ENCODE measurements at places on chromosomes 3 and 15.

- no peak for DNase-seq
Observed at GRCh38 chr3:127215714-127216414, 22.9 kb downstream of the PRR23E start.

DNA sequence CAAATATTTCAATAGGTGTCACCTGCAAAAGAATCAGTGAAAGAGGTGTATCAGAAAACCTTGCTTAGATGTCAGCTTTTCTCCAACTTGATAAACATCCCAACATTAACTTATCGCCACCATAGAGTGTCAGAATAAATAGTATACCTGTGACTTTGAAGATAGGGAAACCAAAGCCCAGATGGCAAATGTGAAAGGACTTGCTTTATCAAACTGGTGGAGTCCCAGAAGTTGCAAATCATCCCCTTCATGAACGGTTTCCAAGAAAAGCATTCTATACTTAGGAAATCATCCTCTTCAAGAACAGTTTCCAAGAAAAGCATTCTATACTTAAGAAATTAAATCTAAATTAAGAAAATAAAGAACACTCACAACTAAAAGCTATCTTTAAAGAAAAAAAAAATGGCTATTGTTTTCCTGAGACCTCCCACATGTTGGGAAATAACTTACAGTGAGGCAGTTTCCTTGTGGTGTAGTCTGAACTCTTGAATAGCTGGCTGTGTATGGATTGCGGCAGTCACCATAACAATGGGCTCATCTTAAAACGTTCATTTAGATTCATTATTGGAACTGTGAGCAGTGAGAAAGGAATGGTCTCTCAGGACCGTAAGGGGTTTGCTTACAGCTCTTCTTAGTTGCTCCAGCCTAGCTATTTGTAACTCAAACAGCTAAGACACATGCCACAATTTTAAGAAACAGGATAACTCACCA lies 56.5 kb downstream of the GHSR start:
- DNase-seq: no peak

DNA sequence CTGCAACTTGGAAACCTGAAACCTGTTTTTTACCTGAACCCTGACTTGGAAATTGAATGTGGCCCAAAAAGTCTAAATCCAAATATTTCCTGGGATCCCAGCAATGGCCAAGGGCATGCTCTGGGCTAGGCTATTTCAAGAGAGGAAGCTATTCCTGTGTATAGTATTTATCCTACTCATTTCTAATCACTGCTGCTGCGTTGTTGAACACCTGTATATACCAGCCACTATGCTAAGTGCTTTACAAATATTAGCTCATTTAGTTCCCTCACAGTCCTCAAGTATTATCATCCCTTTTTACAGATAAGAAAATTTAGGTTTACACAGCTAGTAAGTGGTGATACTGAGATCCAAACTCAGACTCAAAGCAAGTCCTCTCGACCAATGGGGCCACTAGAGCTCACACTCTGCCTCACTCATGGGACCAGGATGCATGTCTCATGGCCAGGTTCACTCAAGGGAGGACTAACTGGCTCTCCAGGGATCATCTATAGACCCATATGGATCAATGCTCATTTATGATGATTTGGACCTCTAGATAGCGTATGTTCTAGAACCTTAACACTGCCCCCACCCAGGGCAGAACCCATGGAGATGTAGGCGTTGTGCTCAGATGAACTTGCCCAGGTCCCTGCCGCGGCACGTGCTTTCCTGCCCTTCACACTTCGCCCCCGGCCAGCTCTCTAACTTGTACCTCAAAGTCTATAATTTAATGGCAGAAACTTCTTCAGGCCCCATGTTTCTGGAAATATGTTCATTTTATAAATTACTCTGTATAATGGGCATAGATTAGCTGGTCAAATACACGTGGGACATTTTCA lies 2.6 kb upstream of the CCR4 start:
- no peak for DNase-seq

GRCh38 chr15:68574046-68574445 lies 4.7 kb upstream of the CORO2B start:
- DNase-seq: peak; percentile 15

DNA sequence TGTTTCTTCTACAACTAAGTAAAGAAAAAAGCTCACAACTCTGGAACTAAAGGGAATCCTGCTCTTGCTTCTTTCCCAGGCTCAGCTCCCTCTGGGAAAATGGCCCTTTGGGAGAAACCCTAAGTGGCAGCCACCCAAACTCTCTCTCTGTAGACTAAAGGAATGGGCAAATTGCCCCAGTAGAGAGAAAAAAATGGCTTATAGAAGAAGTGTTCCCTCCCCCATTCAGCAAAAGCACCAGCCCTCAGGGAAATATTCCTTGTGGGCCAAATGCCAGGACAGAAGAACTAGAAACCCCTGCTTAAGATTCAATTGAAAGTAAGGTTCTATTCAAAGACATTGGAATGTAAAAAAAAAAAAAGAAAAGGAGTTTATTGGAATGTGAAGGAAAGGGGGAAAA lies 603.7 kb upstream of the ALCAM start:
- DNase-seq: no peak

DNA sequence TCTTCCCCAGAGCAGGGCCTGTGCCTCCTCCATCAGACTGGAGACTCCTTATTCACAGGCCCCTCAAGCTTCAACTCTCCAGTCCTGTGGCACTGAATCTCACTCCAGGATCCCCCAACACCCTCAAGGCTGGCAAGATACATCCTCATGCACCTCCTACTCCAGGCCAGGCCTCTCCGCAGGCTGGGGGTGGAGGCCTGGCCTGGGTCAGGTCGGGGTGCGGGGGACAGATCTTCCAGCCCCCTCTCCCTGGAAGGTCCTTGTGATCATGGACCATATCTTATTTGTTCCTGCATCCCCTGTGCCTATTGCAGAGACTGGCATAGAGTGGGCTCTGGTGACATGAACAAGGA lies 147.3 kb downstream of the SMAD6 start:
- no peak for DNase-seq

DNA sequence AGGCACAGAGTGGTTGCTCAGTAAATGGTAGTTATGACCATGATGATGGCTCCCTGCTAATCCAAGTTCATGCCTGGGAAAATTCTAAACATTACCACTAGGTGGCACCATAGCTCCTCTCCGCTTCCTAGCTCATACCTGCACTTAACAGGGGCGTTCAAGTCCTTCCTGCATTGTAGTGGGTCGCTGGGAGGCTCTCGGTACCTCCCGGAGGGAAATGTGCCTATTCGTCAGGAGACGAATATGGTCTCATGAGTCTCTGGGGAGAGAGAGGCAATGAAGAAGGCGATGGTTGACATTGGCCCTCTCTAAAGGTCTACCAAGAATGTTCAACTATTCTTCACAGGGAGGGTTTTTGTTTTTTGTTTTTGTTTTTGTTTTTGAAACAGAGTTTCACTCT lies 10.9 kb downstream of the MESP1 start:
- no peak for DNase-seq

DNA sequence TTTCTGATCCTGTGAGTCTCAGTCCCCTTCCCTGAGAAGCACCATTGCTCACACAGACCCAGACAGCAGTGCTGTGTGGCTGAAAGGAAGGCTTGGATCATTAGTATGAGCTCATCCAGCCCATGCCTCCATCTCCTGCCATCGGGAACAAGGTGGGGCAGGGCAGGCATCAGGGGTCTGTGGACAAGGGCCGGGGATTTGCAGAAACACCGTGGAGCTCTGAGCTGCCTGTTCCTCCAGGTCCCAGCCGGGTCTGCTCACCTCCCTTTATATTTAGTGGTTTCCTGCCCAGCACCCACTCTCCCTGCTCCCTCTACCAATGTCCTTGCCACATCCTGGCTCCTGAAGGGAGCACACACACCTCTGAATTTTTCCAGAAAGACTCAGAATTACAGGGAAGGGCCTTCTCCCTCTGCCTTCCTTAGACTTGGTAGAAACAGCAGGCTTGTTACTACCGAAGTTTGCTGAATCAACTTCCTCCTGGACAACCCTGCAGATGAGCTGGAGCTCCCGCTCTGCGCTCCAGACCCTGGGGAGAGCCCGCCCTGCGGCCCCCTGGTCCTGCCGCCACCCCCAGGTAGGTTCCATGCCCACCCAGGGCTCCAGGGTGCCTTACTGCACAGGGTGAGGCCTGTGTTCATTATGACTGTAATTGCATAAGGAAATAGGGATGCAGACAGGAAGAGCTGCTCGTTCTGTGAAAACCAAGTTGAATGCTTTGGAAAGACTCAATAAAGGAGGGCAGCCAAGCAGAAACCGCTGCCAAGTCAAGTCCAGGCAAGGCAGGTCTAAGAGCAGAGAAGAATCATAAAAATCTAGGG lies 128.1 kb downstream of the NSMCE3 start:
- DNase-seq: no peak
